ENCODE measurements at places on chromosomes 5 and 9.

- no peak for DNase-seq
Measured at GRCh38 chr5:159340511-159340910, 10.2 kb upstream of the IL12B start.

DNA sequence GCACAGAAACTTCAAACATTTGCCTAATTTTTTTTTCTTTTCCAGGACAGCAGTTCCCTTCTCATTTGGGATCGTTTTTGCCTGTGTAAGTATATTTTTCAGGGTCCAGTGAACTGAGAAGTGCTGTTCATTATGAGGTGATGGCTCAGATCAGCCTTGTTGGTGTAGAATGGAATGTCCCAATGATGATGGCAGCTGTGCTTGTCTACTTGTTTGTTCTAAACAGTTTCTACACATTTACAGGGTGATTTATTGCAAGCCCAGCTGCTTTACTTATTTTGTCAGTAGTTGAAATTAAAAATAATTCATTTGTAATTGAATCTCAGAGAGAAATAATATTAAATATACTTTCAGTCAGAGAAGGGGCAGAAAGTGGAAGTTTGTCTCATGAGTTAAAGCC, 337.6 kb upstream of the SEMA6A start:
- no peak for DNase-seq

- DNase-seq, result no peak
Measured at GRCh38 chr9:15249981-15250380, 57.0 kb downstream of the TTC39B start.

GRCh38 chr5:140966293-140967225, at the start of gene PCDHAC2:
Gene PCDHAC2, plus strand, starts transcription at chr5:140966476. Its CDS starts 291 bp downstream, at chr5:140966767.
- peak; percentile 35 for DNase-seq

GRCh38 chr9:673264-673965, 168.1 kb upstream of the DMRT1 start:
- DNase-seq, result no peak

- DNase-seq, result no peak
Measured at GRCh38 chr9:7121055-7121454, 363.3 kb downstream of the KDM4C start.

DNA sequence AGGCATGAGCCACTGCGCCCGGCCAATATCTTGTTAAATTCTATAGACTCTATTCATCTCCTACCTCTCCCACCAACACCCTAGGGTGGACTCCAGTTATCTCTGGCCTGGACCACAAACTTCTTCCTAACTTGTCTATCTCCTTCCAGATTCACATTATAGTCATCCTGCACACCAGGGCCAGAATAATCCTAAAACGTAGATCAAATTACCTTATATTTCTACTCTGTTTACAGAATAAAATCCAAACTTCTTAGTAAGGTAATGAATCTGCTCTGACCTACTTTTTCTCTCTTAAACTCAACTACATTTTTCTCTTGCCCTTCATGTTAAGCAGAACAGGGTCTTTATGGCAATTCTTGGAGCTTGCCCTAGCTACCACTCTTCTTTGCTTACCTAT, 6.9 kb downstream of the ELL2 start:
- no peak for DNase-seq

GRCh38 chr5:74579215-74579614, 61.3 kb downstream of the ENC1 start:
- no peak for DNase-seq

DNA sequence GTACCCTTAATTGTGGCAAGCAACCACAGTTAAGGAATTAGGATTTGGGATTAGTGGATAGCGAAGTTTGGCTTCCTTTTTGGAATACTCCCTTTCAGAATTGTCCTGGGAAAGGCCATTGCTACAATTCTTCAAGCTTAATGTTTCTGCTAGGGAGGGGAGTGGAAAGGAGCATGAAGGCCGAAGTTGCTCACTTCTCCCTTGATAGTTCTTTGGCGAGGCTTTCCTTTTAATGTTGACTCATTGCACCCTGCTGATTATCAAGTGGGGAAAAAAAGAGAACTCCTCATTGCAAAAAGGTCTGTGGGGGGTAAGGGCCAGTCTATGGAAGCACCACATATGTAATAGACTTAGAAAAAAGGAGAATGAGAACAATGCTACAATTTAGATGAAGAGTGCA, 30.7 kb downstream of the GRIN3A start:
- no peak for DNase-seq

GRCh38 chr9:19675492-19675891, 113.3 kb downstream of the SLC24A2 start:
- no peak for DNase-seq

GRCh38 chr5:73596705-73597328, 29.2 kb upstream of the ARHGEF28 start:
- DNase-seq, result no peak

All from H54 (cell line).